Upper lobe of right lung (tissue), 1 donor: ENCODE measurements at places on chromosomes 6 and 20.

GRCh38 chr6:151349651-151350270 is 41.6 kb downstream of the ZBTB2 start:
- DNase-seq, result no peak

- DNase-seq, result no peak
Observed at GRCh38 chr6:128886706-128887105, 3.8 kb downstream of the LAMA2 start.

DNA sequence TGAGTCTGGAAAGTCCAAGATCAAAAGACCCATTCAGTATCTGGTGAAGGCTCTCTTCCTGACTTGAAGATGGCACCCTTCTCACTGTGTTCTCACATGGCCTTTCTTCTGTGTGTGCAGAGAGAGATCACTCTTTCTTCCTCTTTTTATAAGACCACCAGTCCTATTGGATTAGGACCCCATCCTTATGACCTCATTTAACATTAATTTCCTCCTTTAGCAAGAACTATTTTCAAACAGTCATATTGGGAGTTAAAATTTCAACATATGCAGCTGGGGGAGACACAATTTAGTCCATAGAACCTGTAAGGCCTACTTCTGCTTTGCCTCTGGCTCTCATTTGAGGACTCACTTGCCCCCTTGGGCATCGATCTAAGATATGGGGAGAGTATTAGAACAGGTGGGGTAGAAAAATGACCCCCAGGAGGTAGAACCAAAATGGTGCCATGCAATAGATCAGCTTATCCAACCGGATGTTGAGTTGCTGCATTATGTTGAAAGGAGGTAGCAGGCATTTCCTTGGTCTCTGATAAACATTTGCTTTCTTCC is 78.4 kb upstream of the ATXN1 start:
- DNase-seq, result no peak

DNA sequence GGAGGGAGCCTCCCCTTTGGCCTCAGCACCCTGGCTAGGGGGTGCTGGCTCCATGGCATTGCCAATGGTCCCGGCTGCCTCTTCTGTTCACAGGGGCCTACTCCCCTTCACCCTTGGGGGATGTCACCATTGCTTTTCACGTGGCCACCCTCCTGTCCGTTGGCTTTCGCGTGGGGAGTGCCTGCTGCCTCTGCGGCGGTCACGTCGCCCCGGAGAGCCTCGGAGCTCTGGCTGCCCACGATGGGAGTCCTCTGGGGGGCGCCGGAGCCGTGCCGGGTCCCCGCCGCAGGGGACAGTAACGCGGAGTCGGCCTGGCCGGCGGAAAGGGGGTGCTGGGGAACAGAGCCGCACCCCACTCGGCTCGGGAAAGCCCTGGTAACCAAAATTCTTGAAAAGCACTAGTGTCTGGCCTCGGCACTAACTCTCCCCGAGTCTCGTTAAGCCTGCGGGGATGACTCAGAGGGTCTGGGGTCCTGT is 661 bp upstream of the HEBP2 start:
- DNase-seq, result peak; percentile 77

GRCh38 chr20:41643504-41643938 is 25.3 kb upstream of the CHD6 start:
- peak; percentile 71 for DNase-seq

DNA sequence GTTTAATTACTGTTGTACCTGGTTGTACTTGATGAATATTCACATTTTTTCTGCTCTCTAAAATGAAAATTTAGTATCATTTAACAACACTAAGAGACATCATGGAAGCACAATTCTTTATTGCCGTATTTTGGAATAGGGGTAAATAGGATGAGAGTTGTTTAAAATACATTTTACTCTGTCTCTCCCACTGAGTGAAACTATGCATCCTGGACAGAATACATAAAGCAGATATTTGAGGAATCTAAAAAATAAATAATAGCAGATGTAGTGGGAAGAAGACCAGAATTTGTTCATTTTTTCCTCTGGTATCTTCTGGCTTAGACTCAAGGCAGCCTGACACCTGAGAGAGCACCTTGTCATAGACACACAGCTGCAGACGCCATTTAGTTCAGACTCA is 119.1 kb upstream of the AHI1 start:
- no peak for DNase-seq

GRCh38 chr6:136069119-136069518 is 181.0 kb downstream of the MTFR2 start:
- DNase-seq, result no peak

DNA sequence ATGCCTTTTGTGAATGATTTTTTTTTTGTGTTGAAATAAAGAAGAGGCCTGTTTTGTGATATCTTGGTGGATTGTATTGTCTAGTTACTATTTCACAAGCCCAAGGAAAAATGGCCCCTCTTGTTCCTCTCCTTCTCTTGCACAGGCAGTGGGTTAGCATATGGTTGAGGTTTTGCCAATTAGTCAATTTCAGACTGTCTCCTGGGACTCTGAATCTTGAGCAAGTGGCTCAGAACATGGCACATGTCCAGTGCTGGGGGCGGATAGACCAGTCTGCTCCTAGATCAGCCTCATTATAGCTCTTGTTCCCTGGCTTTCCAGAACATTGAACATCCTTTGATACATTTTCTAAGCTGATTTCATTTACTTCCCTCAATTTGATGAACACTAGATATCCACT is 589.2 kb downstream of the PHF3 start:
- DNase-seq, result no peak
